ENCODE measurements at places on chromosomes 4 and X.
A peak's percentile ranks its signal among the peaks of the same experiment; 100 is the strongest.

- no peak for DNase-seq
Observed at GRCh38 chr4:88327665-88328064, 43.3 kb upstream of the PPM1K start.

DNA sequence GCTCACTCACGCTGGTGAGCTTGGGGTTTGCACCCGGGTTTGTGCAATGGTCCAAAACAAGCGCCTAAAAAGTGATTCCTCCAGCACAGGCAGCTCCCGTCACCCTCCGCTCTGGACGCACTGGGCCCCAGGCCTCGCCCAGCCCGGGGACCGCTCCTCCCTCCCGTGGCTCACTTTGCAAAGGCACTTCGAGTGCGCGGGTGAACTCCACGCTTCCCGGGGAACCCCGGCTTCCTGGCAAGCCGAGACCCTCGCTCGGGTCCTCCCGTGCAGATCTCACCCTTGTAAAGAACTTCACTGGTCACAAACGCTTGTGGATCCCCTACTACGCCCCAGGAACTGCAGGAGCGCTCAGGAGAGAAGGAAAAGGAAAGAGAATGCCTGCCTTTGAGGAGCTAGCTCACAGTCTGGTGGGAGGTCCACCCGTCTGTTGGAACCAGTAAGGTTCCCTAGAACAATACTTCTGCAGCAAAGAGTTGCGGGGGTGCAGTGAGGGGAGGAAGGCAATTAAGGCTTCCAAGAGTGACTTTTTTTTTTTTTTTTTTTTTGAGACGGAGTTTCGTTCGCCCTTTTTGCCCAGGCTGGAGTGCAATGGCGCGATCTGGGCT, at the start of gene CTPS2:
Gene CTPS2 (minus strand): TSS at position 122 of the 608 bp plus-strand sequence. CDS start 9,767 bp downstream, outside the sequence.
- no peak for DNase-seq

- no peak for DNase-seq
Observed at GRCh38 chr4:176746846-176747245, 45.9 kb downstream of the VEGFC start.

GRCh38 chr4:8637456-8637984, 45.0 kb downstream of the CPZ start:
- DNase-seq = no peak

GRCh38 chr4:42015438-42015837, 25.1 kb downstream of the SLC30A9 start:
- DNase-seq = no peak

- no peak for DNase-seq
Observed at GRCh38 chr4:169109035-169109675, 99.1 kb upstream of the CBR4 start.

DNA sequence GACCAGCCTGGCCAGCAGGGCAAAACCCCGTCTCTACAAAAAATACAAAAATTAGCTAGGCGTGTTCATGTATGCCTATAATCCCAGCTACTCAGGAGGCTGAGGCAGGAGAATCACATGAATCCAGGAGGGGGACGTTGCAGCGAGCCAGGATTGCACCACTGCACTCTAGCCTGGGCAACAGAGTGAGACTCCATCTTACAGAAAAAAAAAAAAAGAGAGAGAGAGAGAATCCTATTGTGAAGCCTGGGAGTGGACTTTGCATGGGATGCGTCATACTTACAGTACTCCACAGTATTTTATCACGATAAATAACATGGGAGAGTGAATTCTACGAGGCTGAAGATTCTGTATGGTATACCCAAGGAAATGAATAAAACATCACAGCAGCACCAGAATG, 139.6 kb downstream of the AASDH start:
- no peak for DNase-seq

GRCh38 chr4:532588-533317, 33.7 kb downstream of the PIGG start:
- no peak for DNase-seq

GRCh38 chr4:122671919-122672490, 51.1 kb upstream of the IL21 start:
- DNase-seq = no peak

DNA sequence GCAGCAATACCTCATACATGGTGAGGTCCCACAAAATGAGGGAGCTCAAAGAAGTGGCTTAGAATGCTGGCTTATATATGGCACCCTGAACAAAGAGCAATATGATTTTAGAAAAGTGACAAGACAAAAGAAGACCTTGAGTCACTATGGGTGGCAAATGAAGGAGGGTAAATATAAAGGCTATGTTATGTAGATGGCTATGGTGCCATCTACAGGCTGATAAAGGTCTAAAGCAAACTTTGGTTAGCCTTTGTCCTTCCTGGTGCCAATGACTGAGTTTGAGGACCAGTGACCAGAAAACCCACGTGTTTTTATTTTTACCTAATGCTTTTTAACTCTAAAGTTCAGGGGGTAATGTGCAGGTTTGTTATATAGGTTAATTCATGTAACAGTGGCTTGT, 151.8 kb downstream of the CCNG2 start:
- no peak for DNase-seq

GRCh38 chrX:136754651-136755050, 26.1 kb downstream of the ARHGEF6 start:
- no peak for DNase-seq

GRCh38 chr4:61533140-61533539, 333.0 kb downstream of the ADGRL3 start:
- no peak for DNase-seq

DNA sequence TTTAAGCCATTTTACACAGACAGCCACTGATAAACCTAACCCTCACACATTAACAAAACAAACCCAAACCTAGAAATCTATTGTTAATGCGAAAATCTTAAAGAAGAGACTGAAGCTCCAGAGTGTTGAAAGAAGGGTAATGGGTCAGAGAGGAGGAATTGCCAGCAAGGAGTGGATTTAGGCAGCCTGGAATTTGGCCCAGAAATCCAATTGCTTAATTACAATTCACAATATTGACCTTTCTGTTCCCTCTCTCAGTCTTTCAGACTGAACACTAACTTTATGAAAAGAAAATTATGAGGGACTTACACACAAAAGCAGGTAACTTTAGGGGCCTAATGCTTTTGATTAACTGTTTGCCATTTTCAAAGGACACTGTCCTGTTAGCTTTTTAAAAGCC, 185.2 kb upstream of the GPC4 start:
- no peak for DNase-seq

- DNase-seq = no peak
Observed at GRCh38 chrX:78064152-78064551, 39.9 kb upstream of the PGK1 start.

- no peak for DNase-seq
Observed at GRCh38 chr4:48681856-48682255, 98.2 kb downstream of the FRYL start.

- no peak for DNase-seq
Observed at GRCh38 chrX:139826065-139827044, 106.5 kb downstream of the ATP11C start.

GRCh38 chr4:152926959-152927358, 9.2 kb upstream of the FHDC1 start:
- no peak for DNase-seq

DNA sequence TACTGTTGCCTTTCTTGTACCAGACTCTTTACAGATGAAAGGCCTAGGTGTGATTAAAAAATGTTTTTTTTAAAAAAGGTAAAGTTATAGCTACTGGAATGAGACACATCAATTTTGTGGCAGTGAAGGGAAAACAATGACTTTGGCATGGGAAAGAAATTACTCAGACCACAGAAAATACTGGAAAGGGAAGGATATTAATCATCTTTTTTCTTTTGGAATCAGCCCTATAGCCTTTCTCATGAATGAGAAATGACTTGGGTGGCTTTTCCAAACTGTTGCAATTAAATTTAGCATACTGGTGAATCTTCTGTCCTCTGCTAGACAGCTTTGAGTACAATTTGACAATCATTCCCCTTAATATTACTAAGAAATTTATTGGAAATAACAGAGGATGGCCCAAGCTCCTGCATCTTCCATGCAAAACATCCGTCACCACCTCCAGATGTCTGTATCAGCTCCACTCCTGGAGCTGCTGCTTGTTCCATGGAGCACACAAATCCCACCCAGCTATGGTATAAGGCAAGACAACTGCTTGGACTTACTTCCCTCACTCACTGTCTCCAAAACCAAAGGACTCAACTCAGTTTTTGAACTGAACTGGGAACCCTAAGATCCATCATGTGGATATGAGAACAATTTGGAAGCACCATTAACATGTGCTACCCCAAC, 97.6 kb upstream of the ARSJ start:
- DNase-seq = no peak

DNA sequence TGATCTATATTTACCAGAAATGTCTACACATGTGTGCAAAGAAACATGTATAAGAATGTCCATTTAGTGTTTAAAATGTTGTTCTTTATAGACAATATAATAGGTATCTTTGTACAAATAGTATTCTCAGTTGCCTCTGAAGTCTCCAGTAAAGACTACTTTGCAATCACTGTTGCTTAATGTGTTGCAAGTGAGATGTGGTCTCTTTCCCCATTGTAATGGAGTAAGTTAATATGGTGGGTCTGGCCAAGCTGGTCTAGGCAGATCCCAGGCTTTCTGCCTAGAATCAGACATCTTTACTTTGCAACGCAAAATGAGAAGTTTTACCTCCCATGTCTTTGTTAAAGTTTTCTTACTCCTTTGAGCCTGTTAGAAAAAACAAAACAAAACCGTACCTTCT, 144.8 kb downstream of the GABRA3 start:
- no peak for DNase-seq

- peak; percentile 25 for DNase-seq
Observed at GRCh38 chrX:39730662-39731329, 367.0 kb downstream of the BCOR start.

DNA sequence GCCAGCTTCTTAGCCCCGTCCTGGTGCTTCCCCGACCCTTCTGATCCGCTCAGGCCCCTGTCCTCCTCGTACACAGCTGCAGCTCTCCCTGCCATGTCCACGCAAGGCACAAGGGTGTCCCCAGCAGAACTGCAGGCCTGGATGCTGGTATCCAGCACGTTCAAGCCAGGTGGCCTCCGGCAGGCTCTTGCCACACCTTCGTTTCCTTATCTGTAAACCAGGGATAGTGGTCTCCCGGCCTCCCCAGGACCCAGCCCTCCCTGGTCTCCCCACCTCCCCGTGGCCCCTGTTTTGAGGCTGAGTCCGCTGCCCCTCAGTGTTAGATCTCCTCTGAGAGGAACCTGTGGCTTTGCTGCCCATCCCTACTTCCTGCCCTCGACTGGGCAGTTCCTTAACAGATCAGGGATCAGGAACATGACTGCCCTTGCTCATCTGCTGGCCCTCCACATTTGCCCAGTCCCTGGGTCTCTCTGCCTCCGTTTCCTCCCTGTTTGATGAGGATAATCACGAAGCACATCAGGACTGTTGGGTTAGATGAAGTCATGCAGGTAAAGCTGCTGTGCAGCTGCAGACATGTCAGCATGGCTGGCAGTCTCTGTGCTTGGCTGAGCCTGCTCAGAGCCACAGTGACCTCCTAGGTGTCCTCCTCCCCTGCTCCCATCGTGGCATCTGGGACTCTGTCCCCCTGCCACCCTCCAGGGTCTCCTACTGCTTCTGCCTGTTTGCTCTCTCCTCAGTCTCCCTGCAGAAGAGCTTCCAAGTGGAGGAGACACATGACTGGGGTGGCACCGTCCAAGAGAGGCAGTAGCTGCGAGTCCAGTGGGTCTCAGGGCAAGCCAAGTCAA, 32.9 kb downstream of the PIGG start:
- DNase-seq = no peak

GRCh38 chr4:8316911-8317351, 47.4 kb downstream of the HTRA3 start:
- DNase-seq = no peak

GRCh38 chrX:29662101-29662500, 553.3 kb upstream of the MAGEB2 start:
- no peak for DNase-seq

DNA sequence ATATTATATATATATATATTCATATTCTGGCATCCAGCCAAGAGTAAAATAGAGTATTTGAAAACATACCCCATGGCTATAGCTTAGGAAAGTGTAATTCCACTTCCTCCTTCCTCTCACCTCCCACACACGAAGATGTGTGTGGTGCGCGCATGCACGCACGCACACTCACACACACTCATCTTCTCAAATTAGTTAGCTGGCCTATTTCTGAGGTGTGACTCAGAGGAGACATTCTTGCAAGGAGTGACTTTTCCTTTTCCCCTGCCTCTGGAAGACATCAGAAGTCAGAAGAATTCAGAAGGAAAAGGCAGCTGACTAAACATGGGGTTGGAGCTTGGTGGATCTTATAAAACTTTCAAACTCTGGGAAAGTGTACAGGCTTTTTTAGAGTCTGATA, 8.8 kb downstream of the ENPEP start:
- DNase-seq = no peak

- DNase-seq = no peak
Observed at GRCh38 chr4:63921561-63921960, 487.7 kb downstream of the TECRL start.

DNA sequence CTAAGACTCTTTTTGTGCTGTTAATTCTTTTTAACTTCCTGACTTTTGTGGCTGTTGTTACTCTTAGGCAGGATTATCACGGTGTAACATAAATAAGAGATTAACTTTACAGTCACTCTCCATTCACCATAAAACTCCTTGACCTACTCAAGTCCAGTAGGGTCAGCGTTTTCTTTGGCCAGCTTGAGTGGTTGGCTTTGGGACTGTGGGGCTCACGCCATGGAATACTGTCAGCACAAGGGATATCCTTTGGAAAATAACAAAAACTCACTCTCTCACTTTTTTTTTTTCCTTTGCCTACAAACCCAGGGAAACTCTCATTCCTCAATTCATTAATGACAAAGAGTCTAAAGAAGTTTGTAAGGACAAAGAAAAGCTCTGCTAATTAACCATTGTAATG, 89.4 kb upstream of the TLL1 start:
- DNase-seq = no peak

- DNase-seq = no peak
Observed at GRCh38 chr4:41611881-41612871, 74.2 kb downstream of the LIMCH1 start.

DNA sequence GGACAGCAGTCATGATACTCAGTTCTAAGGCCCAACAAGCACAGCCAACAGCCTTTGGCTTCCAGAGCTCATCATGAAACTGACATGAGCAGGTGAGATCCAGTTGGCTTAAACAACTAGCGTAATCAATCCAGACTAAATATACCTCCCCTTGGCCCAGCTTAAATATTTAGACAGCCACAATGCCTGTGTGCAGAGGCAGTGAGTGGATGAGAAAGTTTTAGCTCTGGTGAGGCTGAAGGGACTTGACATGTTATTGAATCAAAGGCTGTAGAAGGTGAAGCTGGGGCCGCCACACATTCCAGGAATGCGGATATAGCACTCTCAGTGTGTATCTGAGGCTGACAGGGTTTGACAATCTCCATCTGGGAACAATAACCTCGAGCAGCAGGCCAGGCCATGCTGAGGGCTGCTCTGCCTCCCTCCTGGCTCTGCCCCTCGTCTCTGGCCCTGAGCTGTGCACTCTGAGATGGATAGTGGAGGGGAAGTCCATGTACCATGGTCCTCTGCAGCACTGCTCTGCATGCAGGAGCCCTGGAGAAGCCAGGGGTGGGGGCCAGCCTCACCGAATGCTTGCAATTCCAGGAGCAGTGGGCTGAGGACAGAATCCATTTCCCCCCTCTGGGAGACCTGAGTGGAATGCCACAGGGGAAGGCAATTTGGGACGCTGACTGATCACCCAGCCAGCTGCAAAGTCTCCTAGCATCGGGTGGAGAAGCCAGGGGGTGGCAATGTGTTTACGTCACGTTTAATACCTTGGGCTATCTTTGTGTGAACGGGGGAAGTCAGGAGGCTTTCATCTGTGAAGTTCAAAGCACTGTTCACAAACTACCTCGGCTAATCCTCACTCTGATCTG, 37.3 kb upstream of the RASL11B start:
- no peak for DNase-seq

GRCh38 chrX:111519215-111519614, 7.8 kb downstream of the SERTM2 start:
- DNase-seq = no peak

Measured in activated CD8-positive, alpha-beta memory T cell treated with anti-CD3 and anti-CD28 coated beads for 4 hours (primary cell).